ENCODE measurements at places on chromosomes 7 and 10.

DNA sequence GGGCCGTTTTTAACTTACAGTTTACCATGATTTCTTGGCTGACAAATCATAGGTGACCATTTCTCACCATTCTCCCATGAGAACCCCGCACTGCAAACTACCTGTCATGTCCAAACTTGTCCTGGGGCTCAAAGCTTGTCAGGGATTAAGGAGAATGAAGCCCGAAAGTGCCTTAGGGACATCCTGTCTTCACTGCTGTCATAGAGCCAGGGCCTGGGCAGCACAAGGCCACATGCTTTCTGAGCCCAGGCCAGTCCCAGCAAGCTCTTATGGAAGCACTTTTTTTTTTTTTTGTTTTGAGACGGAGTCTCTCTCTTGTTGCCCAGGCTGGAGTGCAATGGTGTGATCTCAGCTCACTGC is 33.9 kb downstream of the CCM2 start:
- no peak for DNase-seq

- no peak for DNase-seq
Observed at GRCh38 chr7:5183899-5184298, 6.1 kb upstream of the WIPI2 start.

DNA sequence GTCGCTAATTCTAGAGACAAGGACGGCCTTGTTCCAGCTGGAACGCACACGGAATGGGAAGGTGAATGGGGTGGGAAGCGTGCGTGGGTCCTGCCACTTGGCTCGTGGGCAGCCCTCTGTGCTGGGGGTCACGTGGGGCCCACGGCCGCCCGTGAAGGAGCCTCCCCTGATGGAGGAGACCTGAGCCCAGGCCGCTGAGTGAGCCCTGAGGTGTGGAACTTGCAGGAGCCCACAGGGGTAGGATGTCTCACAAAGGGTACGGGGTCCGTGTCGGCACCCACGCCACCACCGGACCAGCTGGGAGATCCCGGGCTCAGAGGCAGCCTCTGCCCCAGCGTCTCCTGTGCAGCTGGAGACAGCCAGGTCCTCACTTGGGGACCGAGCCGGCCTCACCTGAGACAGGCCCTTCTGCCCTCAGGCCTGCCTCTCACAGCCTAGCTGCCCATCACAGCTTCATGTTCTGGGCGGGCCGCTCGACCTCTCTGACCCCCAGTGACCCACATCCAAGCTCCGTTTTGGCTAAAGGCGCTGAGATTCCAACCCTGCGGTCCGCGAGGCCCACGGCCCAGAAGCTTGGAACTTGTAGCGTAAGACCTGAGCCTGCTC is 84.8 kb downstream of the FOXL3 start:
- DNase-seq: no peak

GRCh38 chr10:68103901-68104300 is 5.4 kb upstream of the MYPN start:
- no peak for DNase-seq

DNA sequence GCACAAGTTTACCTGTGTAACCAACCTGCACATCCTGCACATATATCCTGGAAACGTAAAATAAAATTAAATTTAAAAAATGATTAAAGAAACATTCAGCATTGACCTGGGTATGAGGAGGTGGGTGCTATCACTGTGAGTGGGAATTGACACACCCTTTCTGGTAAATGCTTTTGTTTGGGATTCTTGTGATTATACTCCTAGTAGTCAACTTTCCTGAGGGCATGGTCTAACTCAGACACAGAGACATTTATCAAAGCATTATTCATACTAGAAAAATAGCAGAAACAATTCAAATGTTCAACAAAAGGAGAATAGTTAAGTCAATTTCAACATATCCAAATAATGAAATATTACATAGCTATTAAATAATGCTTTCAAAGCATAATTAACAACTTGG is 44.2 kb downstream of the CNNM2 start:
- DNase-seq: no peak

- DNase-seq: peak; percentile 87
Observed at GRCh38 chr7:49791088-49791741, 17.8 kb downstream of the VWC2 start.

DNA sequence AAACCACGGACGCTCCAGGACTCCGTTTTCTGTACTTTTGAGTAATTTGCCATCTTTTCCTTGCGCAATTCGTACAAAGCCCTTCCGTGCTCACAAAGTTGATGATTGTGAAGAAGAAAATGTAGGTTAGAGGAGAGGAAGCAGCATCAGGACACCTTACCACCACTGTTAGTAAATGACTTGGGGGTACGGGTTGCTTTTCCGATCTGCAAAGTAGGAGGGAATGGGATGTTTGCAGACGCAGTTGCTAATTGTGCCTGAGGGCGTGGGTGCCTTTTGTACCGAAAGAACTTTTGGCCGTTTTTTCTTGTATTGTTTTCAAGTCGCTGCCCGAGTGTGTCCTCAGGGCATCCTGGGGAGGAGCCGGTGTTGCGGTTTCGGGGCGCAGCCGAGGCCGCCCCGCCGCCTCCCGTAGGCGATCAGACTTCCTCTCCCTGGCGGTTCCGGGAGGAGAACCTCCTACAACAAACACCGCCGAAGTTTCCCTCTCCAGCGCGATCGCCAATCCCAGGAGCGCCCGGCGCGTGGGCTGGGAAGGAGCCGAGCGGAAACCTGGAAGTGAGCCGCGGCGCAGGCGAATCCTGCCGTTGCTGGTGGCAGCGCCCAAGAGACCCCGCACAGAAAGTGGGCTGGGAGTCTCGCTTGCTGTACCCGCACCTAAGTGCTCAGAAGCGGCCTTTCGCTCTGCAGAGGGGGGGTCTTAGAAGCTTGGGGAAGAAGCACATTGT is 1.0 kb downstream of the PRR15 start:
- DNase-seq: no peak

DNA sequence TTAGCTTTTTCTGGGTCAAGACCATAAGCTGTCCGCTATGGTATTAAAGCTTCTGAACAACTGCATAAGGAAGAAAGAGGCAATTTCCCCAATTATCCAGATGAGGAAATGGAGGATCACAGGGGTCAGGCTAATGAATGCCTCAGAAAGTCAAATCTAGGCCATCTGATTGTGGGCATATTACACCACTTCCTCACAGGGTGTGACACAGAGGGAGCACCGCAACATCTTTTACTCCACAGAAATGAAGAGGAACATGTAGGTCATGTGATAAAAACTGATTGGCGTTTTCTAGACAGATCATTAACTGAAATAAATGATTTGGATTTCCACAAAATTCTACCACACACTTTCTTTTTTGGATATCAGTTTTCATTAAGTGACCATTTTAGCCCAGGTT is 384.4 kb downstream of the PARD3 start:
- no peak for DNase-seq

GRCh38 chr7:157977717-157978496 is 609.7 kb downstream of the PTPRN2 start:
- DNase-seq: no peak

- DNase-seq: no peak
Observed at GRCh38 chr10:9382533-9382866, 1328.0 kb downstream of the GATA3 start.

GRCh38 chr10:83012866-83013265 is 1126.4 kb upstream of the GHITM start:
- no peak for DNase-seq

GRCh38 chr10:88802523-88803285 is at the start of gene LIPM:
TSS of gene LIPM (plus strand) at chr10:88802730. CDS start at chr10:88802897, 167 bp downstream.
- DNase-seq: no peak

GRCh38 chr10:49393757-49394156 is 2.1 kb downstream of the DRGX start:
- DNase-seq: no peak

GRCh38 chr7:149191851-149192250 is 3.5 kb upstream of the ZNF282 start:
- no peak for DNase-seq

- no peak for DNase-seq
Observed at GRCh38 chr7:151386301-151387160, 23.3 kb downstream of the WDR86 start.

DNA sequence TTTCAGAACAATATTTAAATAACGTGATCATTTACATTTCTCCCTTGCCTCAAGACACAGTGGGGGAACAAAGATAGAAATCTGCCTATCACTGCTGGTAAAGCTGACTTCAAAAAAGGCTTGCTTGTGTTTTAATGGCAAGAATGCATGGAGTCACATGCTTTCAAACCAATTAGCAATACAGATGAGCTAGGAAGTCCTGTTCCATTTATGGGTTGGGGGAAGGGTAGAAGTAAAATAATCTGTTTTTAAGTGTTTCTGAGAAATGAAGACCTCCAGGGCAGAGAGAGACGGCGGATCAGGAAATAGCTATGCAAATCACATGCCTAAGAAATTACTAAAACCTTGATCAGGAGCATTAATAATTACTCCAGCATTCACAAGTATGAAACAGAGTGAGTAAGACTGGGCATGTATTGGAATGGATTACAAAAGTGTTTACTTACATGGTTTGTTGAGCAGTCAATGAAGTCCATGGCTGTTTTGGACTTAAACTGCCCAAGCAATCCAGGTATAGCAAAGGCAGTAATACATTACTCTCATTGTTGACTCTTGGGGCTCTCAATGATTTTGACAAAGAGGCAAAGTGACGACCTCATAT is 142.0 kb downstream of the ARID5B start:
- DNase-seq: peak; percentile 47

GRCh38 chr10:14820775-14821154 is 17.1 kb downstream of the CDNF start:
- no peak for DNase-seq

- DNase-seq: no peak
Observed at GRCh38 chr7:1729183-1729582, 59.1 kb downstream of the ELFN1 start.

GRCh38 chr7:12642508-12642907 is 44.9 kb upstream of the ARL4A start:
- DNase-seq: no peak

All from NAMALWA (cell line).